ENCODE measurements at places on chromosomes 12 and 14. TPM values are rescaled to one million over a fixed set of nuclear protein-coding genes. Genes with fewer than 3 reads are reported as not detected.

DNA sequence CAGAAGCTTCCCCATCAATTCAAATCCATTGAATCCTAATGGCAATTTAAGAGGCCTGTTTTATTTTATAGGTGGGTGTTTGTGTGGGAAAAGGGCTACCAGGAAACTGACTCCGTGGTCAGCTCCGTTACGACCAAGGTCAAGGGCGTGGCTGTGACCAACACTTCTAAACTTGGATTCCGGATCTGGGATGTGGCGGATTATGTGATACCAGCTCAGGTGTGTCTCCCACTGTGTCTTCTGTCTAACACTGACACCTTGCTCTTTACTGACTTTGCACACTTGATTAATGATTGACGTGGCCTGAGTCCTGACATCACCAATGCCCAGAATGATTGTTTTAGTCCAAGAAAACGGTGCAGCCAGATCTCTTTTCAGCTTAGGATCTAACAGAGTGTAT lies 7.1 kb downstream of the P2RX4 start:
- no peak for DNase-seq

DNA sequence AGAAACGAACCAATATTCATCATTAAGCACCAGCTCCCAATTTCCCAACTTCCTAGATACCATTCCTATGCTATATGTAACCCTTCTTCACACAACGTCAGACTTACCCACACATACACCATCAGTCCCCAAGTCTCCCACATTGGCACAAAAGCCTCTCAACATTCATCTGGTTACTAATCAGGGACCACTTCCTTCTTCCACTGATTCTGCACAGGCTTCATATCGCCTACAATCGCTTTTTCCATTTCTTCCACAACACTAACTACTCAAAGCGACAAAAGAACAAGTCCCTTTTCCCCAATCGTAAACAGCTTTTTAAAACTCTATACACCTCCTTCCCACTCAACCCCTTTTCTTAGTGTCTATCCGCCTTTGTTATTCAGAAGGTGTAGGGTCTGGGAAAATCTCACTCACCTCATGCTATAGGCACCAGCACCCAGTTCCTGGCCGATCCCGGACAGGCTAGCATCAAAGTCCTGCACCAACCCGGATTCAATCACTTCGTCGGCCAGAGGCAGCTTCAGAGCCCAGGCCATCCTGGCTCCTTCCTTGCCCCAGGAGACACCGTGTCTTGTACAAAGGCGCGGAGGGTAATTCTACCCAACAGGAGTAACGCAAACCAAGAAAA lies 936 bp downstream of the TFCP2 start:
- no peak for DNase-seq

DNA sequence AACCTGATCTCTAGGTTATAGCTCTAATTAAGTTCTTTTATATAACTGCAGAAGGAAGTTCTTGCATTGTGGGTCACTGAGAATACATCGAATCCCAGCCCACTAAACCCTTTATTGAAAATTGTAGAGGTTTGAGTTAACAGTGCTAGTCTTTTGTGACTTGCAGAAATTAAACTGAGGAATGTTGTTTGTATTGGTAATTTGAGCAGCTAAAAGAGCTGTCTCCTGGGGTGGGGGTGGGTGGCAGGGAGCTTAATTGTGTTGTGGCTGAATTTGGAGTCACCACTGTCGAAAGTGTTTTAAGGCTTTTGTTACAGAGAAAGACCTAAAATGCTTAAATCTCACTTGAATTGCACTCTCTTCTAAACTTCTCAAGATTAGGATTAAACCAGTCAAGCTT lies 3.2 kb upstream of the COX8C start:
- DNase-seq: no peak

DNA sequence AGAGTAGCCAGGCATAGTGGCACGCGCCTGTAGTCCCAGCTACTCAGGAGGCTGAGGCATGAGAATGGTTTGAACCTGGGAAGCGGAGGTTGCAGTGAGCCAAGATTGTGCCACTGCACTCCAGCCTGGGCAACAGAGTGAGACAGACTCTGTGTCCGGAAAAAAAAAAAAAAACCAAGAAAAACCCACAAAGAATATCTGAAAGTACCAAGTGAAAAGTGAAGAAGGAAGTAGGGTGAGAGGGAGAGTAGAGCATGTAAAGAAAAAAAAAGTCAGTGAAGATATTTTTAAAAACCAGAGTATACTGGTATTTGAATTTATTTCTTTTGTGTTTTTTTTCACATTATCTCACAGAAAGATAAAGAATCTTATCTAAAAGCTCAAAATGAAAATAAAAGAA lies 43.3 kb upstream of the ISM2 start:
- no peak for DNase-seq

OR6C2 gene
- total RNA-seq: not detected

DNA sequence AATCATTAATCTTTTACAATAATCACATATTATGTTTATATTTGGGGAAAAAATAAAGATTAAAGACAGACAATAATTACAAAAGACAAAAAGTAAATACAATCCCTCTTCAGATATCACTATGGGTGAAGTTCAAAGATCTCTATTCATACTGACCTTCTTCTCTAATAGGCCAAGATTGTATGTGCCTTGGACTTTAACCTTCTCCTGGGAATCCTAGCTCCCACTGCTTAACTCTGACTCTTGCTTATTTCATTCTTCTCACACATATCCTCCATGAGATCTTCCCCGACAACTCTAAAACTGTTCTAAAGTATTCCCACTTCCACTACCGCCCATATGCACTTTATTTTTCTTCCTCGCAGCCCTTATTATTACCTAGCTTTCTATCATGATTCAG lies 83.8 kb downstream of the EEA1 start:
- DNase-seq: no peak

- DNase-seq: no peak
Observed at GRCh38 chr12:77189901-77190416, 124.6 kb upstream of the E2F7 start.

- no peak for DNase-seq
Observed at GRCh38 chr12:1993871-1994371, 10.3 kb downstream of the DCP1B start.

KLRC1 gene
- total RNA-seq: not detected

HOXC6 gene
- not detected for total RNA-seq

DNA sequence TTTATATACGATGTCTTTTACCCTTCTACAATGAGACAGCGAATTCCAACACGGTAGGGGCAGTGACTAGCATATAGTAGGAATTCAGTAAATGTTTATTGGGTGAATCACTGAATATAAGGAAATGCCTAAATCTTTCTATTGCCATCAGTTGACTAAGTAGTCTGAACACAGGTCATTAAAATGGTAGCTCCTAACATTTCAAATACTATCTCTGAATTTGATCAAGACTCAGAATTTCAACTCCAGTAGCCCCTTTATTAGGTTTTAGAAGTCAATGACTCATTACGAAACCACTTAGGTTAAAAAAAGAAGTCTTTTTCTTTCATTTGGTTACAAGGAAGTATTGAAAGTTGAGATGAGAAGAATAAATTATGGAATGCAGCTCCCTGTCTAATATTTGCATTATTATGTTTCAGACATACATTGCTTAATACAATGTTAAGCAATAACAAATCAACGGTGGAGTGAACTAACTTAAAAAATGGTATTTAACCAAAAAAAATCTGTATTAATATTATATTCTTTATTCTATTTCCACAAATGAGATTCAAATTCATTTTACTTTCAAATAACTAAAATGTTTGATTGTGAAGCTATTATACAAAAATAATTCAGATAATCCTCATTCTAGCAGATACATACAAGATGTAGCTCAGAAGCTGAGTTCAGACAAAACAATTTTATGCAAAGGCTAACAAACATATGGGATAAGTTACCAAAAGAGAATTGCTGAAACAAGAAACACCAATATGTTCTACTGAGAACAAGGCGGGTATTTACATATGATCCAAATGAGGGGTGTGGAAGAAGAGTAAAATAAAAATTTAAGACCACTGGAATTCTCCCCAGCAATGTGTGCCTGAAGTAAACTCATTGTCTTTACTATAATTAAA lies 302.7 kb downstream of the CEP128 start:
- no peak for DNase-seq

GRCh38 chr12:104063712-104064030 lies 660 bp upstream of the HCFC2 start:
- DNase-seq: no peak

ADAM21 gene
- not detected for total RNA-seq

DNA sequence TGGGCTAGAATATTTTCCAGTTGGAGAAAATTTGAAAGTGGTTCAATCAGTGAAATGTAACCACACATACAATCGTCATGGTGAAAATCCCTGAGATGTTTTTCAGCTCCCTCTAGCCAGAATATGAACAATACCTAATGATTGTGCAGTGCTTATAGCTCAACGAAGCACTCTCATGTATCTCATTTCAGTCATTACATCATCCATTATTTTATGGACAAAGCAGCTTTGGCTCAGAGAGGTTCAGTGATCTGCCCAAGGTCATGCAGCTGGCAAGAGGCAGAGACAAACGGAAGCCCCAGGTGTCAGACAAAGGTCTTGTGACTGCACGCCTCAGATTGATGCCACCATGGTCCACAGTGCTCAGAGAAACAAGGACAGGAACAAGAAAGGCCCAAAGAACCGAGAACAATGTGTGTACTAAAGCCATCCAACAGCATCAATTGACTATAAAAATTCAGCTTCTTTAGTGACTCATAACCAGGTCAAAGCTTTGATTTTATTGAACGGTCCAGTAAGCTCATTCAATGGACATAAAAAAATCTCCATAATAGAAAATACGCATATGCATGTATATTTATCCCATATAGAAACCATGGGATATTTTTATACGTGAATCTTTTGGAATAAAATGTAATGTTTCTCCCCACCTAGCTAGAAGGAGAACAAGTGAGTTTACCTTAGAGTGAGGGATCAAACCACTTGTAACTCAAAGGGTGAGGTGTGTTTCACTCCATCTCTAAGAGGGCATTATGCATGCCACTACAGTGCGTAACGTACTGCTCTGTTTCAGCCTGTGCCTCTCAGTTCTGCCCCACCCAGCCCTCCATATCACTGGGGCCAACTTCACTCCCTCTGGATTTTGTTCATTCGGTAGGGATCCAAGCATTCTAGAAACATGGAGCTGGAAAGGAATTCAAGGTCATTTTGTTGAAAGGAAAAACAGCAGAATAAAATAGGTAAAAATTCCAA lies 141.8 kb downstream of the GRIN2B start:
- no peak for DNase-seq

ACRBP gene
- 1.2 TPM for total RNA-seq

DNA sequence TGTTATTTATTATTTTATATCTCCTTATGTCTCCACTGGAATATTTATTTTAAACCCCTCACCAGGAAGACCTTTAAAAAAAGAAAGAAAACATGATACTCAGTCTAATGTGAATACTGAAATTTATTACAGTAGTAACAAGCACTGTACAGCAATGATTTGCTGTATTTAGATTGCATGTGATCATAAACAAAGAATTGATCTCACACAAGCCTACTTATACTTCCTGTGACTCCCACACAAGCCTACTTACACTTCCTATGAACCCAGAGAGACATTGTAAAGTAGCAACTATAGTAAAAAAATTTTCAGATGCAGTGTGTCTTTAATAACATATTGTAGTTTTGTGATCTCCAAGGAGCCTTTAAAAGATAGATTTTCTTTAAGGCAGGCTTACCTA lies 142.7 kb upstream of the SYT1 start:
- no peak for DNase-seq

- no peak for DNase-seq
Observed at GRCh38 chr14:76432827-76433752, 57.2 kb downstream of the ESRRB start.

DNA sequence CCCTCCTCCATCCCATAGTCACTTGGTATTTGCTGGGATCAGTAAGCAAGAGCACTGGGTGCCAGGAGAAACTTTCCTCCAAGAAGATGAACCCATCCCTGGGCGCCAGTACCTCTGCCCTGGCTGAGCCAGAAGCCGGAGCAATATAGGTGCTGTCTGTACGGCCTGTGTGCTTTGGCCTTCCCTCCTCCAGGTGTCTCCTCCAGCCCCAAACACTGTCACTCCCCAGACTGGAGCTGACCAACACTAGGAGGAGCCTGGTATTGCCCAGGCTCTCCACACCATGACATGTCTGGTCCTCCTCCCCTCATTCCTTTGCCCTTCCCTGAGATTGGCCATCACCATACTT lies 4.9 kb downstream of the GSTZ1 start:
- DNase-seq: no peak

- no peak for DNase-seq
Observed at GRCh38 chr12:9122091-9122609, 6.4 kb upstream of the A2M start.

GDF3 gene
- total RNA-seq: 16.8 TPM

DNA sequence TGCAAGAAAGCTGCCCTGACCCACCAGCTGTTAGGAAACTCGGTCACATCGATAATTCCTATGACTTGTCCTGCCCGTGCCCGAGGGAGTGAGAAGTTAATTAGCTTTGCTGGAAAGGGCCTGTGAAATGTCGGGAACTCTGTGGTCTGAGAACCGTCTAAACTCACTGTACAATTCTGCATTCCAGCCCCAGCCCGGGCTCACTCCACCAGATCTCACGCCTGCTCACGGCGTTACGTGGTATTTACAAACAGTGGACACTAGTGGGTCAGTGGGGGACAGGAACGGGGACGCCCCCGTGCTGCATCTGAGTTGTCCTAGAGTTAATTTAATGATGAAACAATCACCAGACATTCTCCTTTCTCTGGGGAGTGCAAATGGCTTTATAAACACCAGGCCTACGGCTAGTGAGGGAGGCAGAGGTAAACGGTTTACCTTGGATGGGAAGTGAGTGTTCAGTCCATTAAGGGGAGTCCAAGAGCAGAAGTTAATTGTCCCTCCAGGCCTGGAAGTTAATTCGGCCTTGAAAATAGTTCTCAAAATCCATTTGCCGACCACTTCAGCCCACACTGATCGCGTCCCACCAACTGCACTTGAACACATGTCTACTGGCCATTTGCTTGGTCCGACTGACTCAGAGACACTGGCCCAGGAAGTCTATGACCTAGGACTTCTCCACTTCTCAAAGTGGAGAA lies 93.5 kb upstream of the MED13L start:
- DNase-seq: no peak

DNA sequence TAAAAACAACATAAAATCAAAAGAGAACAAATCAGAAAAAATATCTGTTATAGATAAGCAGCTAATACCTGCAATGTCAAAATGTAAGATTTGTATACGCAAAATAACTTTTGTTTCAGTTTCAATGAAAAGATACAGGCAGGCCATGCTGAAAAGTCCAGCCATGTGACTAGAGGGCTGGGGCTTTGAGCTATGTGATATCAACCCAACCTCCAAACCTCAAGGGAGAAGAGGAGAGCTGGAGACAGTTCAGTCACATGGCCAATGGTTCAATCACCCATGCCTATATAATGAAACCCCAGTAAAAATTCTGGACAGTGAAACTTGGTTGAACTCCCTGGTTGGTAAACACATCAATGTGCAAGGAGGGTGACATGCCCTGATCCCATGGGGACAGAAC lies 5.3 kb downstream of the COX16 start:
- DNase-seq: no peak
